ENCODE measurements at places on chromosomes 7 and 10.

- DNase-seq: no peak
Observed at GRCh38 chr10:116110736-116111135, 162.3 kb downstream of the GFRA1 start.

- DNase-seq: no peak
Observed at GRCh38 chr7:29007127-29007526, 49.0 kb upstream of the TRIL start.

DNA sequence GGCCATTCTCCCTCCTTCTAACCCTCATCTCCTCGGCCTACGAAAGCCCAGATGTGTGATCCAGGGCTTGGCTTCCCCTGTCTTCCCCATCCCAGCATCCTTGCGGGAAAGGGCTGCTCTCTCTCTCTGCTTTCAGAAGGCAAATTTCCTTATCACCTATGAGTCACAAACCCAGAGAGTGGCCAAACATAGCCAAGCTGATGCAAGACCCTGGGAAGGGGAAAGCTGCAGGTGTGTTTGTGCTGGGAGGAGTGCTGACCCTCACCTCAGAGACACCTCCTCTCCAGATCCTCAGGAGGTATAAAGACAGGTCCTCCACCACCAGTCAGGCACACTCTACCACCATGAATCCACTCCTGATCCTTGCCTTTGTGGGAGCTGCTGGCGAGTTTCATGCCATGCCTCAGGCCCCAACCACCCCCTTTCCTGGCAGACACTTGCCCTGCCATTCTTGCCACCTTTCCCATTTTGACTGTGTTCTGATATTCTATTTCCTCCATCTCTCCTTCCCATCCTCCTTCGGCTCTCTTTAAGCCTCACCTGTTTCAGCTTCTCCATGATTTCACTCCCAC is 10.6 kb upstream of the PRSS2 start:
- no peak for DNase-seq

DNA sequence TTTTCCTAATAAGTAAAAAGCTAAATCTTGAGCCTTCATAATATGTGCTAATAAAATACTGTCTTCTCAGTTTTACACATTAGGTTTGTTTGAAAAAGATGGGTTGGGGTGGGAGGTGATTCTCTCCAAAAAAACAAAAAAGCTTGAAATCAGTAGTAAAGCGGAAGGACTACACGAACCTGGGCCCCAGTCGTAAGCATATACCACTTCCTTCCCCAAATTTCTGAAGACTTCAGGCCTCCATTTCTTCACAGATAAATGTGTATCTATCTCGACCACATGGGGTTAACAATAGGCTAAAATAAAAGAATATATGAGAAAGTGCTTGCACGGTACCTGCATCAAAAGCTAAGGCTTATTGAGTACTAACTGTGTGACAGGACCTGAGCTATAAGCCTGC is 51.6 kb upstream of the PAX2 start:
- no peak for DNase-seq

- DNase-seq: no peak
Observed at GRCh38 chr7:115449689-115450088, 527.8 kb downstream of the MDFIC start.

GRCh38 chr7:28704706-28705105 is 253.4 kb downstream of the TRIL start:
- DNase-seq: no peak

- DNase-seq: no peak
Observed at GRCh38 chr10:120941501-120941900, 90.3 kb downstream of the WDR11 start.

- DNase-seq: no peak
Observed at GRCh38 chr7:564176-564865, 44.7 kb upstream of the PDGFA start.

Data from retinal pigment epithelial cell (primary cell).